ENCODE measurements at places on chromosomes 1 and 21.

DNA sequence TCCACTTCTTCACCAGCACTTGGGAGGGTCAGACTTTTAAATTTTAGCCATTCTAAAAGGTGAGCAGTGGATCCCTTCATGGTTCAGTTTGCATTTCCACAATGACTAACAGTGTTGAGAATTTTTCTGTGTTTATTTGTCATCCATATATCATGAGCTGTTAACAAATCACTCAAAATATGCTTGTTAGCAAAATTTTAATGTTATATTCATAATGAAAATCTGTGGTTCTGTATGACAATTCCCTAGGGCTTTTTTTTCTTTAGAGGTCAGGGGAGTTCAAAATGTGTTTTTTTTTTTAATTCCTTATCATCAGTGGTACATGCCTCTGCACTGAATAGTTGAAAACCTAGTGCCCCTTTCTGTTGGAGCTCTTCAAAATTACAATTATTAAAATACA lies 682.2 kb upstream of the ADGRL2 start:
- no peak for DNase-seq

DNA sequence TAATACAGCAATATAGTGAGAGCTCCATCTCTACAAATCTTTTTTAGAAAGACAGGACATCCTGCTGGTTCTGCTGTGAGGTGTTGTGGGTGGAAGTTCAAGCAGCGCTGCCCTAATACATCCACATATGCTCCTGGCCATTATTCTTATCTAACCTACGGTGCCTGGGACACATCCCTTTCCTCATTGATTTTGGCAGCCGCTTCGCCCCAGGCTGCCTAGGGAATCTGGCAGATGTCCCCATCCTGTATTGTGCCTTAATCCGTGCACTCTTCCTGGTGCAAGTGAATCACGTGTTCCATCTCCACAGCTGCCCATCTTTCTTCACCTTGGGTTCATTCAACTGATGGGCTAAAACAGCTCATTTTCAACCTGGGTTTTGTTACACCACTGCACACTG lies 3.1 kb upstream of the UBE2G2 start:
- DNase-seq: no peak

DNA sequence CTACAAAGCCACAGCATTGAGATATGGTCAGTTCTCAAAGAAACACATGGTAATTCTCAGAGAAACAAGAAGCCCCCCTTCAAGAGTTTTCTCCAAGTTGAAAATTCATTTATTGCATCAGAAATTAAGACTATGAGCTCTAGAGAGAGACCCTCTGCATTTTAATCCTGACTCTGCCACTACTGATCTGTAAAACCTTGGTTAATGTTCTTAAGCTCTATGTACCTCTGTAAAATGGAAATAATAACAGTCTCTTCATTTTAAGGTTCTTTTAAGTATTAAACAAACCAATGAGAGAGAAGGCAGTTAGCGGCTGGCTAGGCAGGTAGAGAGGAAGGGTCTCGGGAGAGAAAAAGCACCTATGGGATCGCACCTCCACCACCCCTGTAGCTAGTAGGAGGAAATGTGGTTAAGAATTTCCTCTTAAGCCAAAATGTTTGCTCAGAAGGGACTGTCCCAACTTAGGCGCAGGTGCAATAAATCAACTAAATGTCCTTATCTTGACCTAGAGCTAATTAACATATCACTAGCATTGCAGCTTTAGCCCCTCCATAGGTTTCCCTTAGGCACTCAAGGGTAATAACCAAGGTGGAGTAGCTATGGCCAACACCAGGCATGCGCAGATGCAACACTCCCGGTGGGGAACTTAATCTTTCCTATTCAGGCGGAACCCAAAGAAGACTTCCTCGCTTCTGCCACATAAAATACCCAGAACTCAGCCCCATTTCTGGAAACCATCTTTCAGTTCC lies 1685.4 kb downstream of the MRPL39 start:
- DNase-seq: no peak

DNA sequence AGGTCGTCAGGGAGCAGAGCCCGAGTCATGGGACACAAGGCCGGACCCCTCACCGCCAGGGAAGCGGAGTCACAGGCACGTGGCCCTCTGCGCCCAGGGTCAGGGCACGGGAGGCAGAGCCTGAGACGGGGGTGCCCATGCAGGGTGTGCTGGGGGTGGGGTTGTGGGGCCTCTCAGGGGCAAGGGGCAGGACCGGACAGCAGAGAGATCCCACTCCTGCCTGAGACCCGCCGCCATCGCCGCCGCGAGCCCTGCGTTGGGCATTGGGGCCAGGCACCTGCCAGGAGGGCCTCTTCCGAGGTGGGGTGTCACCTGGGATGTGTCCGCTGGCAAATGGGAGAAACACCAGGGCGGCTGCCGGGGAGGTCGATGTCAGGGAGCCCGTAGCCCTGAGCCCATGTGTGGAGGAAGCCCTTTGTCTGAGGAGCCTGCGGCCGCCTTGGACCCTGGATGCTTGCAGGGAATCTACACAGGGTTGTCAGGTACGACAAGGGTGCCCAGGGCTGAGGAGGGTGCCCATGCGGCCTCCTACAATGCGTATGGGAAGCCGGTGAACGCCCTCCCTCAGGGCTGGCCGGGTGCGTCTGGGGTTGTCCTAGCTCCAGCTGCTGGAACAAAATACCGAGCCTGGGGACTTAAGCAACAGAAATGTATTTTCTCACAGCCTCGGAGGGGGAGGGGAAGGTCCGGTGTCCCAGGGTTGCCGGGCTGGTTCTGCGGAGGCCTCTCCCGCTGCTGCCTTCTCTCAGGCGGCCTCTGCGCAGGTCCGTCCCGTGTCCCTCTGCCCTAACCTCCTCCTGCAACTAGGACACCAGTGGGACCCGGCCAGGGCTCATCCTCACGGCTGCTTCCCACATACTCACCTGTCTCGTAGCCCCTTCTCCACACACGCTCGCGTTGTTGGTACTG lies 16.4 kb upstream of the C1orf159 start:
- no peak for DNase-seq

- DNase-seq: no peak
Observed at GRCh38 chr1:93820554-93821422, 58.2 kb downstream of the DNTTIP2 start.

- no peak for DNase-seq
Observed at GRCh38 chr1:67863637-67864036, 30.4 kb upstream of the GNG12 start.

GRCh38 chr1:34640654-34641401 lies 114.0 kb upstream of the GJB5 start:
- DNase-seq: no peak

DNA sequence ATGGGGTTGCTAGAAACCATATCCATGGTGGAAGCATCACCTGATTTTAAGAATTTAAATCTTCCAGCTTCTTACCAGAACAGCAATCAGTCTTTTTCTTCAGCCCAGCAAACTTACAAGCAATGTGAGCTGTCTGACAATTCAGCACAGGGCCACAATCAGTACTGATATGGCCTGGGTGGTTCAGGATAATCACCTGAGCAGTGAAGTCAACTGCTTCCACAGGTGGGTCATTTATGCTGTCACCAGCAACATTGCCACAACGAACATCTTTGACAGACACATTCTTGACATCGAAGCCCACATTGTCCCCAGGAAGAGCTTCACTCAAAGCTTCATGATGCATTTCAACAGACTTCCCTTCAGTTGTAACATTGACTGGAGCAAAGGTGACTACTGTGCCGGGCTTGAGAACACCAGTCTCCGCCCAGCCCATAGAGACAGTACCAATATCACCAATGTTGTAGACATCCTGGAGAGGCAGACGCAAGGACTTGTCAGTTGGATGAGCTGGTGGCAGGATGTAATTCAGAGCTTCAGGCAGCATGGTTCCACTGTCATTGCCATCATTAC lies 74.8 kb downstream of the SERINC2 start:
- DNase-seq: no peak

GRCh38 chr1:200290010-200290685 lies 119.7 kb downstream of the ZNF281 start:
- no peak for DNase-seq

- no peak for DNase-seq
Observed at GRCh38 chr1:71618191-71618590, 537.4 kb upstream of the ZRANB2 start.

DNA sequence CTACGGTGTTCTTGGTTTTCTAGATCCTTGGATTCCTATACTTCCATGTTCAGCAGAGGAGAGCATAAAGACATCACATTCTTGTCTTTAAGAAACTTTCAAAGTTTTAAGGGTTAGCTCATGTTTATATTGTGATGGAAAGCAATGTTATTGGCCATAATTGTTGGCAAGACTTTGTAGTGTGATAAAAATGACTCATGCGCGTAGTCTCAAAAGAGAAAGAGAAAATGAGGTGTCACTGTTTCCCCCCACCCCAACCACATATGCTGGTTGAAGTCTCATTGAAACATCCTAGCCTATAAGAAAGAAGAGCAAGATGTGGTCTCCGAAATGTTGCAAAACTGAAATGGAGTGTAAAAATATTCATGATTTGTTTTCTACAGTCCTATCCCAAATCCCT lies 348.8 kb downstream of the PTBP2 start:
- no peak for DNase-seq

DNA sequence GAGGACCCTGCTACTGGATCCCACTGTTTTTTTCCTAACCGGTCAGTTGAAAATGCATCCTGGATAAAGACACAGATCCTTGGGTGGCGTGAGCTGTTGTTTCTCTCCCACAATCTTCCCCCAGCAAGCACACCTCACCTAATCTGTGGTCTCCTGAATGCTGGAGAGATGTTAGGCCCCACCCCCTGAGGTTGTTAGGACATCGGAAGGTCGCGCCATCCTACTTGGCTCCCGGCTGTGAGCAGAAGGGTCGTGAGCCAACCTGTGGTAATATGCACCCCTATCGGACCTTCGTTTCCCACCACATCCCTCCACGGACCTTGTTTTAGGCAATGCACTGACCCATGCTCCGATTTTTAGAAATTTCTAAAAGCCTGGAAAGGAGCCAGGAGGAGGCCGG lies 89.9 kb upstream of the IPO9 start:
- DNase-seq: no peak

- no peak for DNase-seq
Observed at GRCh38 chr1:67230539-67230938, 64.3 kb downstream of the IL23R start.

DNA sequence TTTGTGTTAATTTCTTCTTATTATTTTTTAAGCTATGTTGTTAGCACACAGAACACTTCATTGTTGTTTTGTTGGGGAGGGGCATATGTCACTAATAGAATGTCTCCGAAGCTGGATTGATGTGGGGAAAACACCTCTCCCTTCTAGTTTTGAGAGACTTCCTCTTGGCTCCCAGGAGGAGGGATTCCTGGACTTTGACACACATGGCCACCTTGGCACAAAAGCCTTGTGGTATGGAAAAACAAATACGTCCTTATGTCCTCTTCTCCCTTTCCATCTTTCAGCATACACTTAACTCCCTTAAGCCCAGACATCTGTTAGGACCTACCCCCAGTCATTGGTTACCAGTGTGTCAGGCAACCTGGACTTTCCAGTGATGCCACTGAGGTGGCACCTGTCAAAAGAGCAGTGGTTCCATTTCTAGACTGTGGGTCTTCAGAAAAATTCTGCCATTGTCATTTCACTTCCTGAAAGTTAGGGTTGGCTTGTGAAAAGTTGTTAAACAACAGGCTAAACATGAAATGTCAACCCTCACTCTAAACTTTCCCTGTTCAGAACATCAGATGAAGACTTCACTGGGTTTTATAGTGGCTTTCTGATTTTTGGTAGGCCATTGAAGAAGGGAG lies 12.5 kb upstream of the ABCB10 start:
- DNase-seq: no peak

GRCh38 chr1:91754348-91754747 lies 131.6 kb downstream of the TGFBR3 start:
- DNase-seq: peak; percentile 6

Data from COLO829 (cell line).